ENCODE measurements at places on chromosomes 7 and 10.

DNA sequence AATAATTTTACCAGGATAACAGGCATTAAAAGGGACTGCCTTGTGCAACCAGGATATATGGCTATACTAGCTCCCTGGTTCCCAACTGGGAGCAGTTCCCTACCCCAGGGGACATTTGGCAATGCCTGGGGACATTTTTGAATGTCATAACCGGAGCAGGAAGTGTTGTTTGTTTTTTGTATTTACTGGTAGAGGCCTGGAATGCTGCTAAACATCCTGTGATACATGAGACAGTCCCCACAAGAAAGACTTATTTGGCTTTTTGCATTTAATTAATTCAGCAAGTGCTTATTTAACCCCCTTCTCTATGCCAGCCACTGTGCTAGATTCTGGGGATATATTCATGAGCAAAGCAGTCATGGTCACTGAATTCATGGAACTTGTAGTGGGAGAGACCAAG is 181.2 kb downstream of the BBS9 start:
- DNase-seq: no peak

DNA sequence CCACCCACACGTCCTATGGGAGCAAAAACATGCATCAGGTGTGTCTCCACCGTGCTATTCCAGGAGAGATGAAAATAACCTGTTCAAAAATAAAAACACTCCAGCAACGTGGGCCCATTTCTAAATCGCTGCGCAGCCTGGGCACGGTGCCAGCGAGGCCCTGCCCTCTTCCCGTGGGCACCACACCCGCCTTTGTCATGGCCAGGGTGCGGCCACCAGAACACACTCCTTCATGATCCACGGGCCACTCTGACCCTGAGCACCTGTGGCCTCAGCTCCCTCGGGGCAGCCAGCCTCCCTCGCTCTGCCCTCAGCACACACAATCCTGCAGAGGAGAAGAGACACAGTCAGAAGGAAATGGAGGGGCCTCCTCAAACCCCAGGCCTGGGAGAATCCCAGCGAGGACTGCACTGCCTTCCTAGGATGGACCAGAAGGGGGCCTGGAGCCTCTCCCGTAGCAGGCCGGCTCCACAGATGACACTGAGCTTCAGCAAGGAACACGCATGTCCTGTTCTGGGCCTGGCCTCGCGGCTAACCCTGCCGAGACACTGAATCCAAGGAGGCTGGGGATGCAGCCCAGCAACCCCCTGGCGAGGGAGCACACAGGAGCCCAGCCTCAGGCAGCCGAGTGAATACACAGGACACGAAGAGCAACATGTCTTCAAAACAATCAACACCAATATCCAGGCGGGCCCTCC is 169.0 kb downstream of the MAD1L1 start:
- no peak for DNase-seq

DNA sequence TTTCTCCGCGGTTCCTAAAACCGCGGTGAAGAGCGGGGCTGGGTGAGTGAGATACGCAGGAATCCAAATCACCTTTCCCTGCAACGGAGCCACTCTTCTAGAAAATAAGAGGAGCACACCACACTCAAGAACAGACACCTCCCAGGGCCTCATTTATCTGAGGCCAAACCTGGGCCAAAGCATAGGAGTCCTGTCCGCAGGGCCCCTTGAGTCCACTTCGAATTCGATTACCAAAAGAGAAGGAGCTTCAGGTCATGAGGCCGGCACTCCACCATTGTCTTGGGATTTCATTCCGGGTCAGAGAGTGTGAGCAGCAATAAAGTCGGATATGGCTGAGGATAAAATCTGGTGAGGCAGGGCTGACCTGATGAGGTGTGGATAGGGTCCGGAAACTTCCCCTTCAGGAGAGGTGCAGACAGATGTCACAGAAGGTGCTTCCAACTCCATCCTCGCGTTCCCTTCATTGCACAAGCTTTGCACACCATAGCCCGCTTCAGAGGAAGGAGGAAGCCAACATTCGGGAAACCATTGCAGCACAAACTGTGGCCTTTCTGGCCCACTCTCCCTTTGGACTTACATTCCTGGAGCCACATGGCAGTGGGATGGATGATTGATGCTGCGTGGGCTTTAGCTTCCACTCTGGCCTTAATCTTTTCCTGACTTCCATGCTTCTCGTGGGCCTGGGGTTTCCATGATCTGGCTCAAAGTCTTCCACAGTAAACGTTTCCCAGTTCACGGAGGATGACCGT is 27.2 kb upstream of the ZNF273 start:
- DNase-seq: no peak

GRCh38 chr7:111011520-111011919 is 79.4 kb upstream of the LRRN3 start:
- no peak for DNase-seq

DNA sequence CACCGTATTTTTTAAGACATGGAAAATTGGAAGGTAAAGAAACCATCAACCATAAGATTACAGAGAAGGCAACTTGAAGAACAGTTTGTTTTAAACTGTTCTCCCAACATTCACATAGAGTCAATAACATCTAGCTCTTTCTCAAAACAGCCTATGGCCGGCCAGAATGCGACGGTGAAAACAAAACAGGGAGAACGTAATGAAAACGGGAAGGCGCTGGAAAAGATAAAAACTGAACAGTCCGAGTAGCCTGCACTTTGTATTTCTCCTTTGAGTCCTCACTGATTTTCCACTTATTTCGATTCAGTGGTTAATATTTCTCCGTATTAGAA is 637 bp downstream of the MICU1 start:
- DNase-seq: no peak

All from amygdala (tissue), 56 donors.